ENCODE measurements at places on chromosomes 16 and 17.

DNA sequence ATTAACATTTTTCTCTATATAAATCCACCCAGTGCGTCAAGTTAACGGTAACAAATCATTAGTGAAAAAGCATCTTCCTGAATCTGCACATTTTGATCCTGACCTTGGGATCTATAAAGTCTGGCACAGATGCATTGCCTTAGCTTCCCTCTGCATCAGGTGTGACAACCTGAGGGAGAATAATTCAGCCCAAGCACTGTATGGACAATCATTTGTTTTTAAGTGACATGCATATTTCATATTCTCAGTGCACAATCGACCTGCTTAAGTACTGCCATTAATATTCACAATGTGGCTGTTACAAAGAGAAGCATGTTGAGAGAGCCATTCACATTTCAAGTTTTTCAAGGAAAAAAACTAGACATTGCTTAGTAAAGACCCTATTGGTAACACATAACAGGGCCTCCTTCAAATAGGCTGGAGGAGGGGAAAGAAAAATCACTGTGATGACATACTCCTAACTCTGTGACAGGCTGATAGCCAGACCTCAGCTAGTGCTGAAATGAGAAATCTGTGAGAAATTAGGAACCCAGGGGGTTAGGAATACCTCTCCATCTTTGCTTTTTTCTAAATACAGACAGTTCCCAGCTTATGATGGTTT lies 505.3 kb upstream of the CDH5 start:
- no peak for DNase-seq

DNA sequence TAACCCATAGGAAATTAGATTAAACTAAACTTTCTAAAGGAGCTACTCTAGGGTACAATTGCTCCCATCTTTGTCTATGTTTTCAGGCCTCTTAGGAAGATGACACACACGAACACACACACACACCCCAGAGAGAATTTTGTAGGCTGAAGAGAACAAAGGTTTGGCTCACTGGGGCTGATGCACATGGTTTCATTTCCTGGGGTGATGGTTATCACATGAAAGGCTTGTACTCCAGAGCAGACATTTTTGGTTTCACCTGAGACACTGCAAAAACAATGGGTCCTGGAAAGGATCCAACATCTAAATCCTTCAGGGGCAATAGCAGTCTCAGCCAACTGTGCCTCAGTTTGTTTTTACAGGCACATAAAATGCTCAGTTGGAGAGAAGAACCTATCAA lies 62.8 kb downstream of the GRB7 start:
- DNase-seq, result no peak

DNA sequence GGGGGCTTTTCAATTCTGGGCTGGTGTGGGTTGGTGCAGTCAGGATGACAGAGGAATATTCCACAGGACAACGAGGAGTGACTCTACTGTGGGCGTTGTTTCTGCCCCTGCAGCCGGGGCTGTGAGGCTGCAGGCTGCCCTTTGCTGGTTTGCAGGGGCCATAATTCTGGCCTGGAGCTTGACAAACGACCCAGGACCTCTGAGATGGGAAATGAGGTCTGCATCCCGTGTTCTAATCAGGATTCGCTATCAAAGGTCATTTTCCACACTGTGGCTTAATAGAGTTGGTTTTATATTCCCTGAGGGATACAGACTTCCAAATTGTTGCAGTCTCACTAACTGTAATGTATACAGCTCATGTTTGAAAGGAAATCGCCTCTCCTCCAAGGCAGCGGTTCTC lies 180.9 kb downstream of the RPTOR start:
- no peak for DNase-seq

DNA sequence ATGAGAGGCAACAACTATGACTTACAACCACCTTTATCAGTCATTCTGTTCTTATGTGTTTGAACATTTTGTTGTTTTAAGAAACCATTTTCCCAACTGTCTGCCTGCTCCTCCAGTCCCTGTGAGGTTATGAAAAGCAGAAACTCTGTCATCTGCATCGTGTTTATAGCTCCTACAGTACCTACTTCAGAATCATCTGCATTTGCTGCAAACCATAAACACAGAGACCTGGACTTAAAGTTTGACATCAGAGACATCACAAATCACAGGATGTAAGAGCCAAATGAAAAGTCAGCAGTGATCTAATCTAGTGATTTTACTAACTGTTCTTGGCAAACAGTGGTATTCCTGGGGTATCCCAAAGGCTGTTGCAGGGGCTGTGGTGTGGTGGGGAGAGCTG lies 55.2 kb downstream of the CDH11 start:
- no peak for DNase-seq

DNA sequence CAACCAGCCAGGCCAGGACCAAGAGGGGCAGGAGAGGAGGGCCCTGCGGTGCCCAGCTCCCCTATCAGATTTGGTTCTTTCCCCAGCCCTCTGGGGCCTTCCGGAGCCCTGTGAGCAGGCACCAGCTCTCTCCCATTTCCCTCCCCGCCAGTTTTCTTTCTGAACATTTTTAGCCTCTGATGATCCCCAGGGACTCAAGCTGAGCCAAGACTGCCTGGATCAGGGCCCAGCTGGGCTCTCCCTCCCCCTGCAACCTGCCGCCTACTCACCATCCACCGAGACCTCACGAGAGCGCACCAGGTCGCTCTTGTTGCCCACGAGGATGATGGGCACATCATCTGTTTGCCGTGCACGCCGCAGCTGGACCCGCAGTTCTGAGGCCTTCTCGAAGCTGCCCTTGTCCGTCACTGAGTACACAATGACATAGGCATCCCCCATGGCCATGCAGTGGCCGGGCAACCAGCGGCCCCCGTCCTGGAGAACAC lies 2.0 kb downstream of the RRAD start:
- no peak for DNase-seq

GRCh38 chr16:87165151-87165550 lies 152.0 kb downstream of the C16orf95 start:
- DNase-seq, result no peak

Data from effector memory CD4-positive, alpha-beta T cell (primary cell).